H1 (cell line): ENCODE measurements at places on chromosomes 3 and 15. TPM values are rescaled to one million over a fixed set of nuclear protein-coding genes. Genes with fewer than 3 reads are reported as not detected.
A peak's percentile ranks its signal among the peaks of the same experiment; 100 is the strongest.

DNA sequence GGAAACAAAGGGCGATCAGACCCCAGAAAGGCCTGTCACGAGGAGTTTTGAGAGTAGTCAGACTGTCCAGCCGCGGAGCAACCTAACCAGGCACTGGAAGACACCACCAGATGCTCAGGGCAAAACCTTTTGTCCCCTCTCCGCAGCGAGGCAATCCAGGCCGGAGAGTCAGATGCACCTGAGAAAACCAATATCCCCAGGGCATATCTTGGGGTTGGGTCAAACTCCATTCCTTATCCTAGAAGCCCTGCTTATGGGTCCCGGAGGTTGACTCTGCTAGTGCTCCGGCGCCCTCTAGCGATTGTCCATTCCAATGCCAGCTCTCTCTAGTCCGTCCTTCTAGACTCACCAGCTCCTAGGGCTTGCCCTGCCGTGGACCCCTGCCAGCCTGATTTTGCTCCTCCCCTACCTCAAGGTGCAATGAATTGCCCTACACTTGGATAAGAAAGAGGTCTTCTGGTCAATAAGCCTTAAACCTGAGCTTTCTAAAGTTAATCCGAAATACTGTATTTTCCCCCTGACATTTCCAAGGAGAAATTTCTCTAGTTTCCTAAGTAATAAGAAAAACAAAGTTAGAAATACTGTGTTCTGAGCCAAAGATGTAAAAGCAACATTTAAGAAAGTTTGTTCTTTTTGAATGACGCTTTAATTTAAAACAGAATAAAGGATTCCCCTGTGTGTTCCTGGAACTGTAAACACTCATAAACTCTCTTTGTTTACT lies 5.5 kb downstream of the CPNE4 start:
- peaks cover 7% of the 10 kb centered on the region for H3K27me3 ChIP-seq
- H3K4me3 ChIP-seq = no peak overlapping the region
- peaks cover 2% of the 10 kb centered on the region for H3K4me1 ChIP-seq
- peak; percentile 91 for DNase-seq
- H3K27ac ChIP-seq = no peak overlapping the region
- no peaks in the 10 kb centered on the region for H3K36me3 ChIP-seq

NEK10 gene
- total RNA-seq = 0.50 and 0.84 TPM in 2 replicates

TMC3 gene
- total RNA-seq = not detected in 2 replicates

DNA sequence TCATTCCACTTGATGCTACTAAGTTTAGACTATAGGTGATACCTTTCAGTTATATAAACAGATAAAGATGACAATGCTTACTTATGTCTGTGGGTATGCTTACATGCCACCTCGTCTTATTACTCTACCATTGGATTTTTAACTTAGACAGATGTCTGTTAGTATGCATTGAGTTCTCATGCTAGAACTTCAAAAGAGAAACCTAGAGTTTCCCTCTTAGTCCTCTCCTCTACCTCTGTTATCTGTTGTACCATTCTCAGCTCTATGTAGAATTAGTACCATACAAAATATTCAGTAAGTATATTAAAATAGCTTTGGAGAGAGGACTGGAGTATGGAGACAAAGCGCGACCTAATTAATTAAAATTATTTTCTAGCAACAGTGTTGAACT lies 111.3 kb downstream of the BBX start:
- peaks cover 10% of the 10 kb centered on the region for H3K4me1 ChIP-seq
- no peaks in the 10 kb centered on the region for H3K36me3 ChIP-seq
- no peak for DNase-seq

DNA sequence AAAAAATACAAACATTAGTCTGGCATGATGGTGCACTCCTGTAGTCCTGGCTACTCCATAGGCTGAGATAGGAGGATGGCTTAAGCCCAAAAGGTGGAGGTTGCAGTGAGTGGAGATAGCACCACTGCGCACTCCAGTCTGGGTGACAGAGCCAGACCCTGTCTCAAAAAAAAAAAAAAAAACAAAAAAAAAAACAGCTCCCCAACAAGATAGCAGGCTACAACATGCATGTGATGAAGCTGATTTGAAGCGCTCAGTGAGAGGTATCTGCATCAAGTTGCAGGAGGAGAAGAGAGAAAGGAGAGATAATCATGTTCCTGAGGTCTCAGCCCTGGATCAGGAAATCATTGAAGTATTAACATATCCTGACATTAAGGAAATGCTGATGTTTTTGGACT lies 608 bp upstream of the PPCDC start:
- no peaks in the 10 kb centered on the region; the same call in 1 of the 2 replicates for H3K4me1 ChIP-seq
- peaks cover 10% of the 10 kb centered on the region for H3K36me3 ChIP-seq
- DNase-seq = no peak
- H3K27ac ChIP-seq = no peak overlapping the region

- H3K4me1 ChIP-seq = no peaks in the 10 kb centered on the region
- peaks cover 27% of the 10 kb centered on the region for H3K36me3 ChIP-seq
- H3K27me3 ChIP-seq = no peaks in the 10 kb centered on the region
- no peak overlapping the region for H3K4me3 ChIP-seq
These were observed 49.2 kb downstream of the HDGFL3 start for GRCh38 chr15:83158393-83158792.

- no peak overlapping the region for H3K27ac ChIP-seq
- DNase-seq = no peak
- no peak overlapping the region for H3K4me3 ChIP-seq
- peaks cover 22% of the 10 kb centered on the region for H3K4me1 ChIP-seq
These were observed 28.8 kb upstream of the KLF13 start for GRCh38 chr15:31297575-31298456.

MAP1A gene
- total RNA-seq = 2.4 and 3.4 TPM in 2 replicates

SLC28A1 gene
- not detected in 2 replicates for total RNA-seq

ALDH1L1 gene
- 1.6 TPM in 2 replicates for total RNA-seq

- H3K36me3 ChIP-seq = no peaks in the 10 kb centered on the region
- H3K4me3 ChIP-seq = no peak overlapping the region
- no peaks in the 10 kb centered on the region for H3K4me1 ChIP-seq
- no peak for DNase-seq
- no peak overlapping the region for H3K27ac ChIP-seq
- no peaks in the 10 kb centered on the region for H3K27me3 ChIP-seq
These were observed 41.5 kb downstream of the TMEM41A start for GRCh38 chr3:185457376-185457775.

DNA sequence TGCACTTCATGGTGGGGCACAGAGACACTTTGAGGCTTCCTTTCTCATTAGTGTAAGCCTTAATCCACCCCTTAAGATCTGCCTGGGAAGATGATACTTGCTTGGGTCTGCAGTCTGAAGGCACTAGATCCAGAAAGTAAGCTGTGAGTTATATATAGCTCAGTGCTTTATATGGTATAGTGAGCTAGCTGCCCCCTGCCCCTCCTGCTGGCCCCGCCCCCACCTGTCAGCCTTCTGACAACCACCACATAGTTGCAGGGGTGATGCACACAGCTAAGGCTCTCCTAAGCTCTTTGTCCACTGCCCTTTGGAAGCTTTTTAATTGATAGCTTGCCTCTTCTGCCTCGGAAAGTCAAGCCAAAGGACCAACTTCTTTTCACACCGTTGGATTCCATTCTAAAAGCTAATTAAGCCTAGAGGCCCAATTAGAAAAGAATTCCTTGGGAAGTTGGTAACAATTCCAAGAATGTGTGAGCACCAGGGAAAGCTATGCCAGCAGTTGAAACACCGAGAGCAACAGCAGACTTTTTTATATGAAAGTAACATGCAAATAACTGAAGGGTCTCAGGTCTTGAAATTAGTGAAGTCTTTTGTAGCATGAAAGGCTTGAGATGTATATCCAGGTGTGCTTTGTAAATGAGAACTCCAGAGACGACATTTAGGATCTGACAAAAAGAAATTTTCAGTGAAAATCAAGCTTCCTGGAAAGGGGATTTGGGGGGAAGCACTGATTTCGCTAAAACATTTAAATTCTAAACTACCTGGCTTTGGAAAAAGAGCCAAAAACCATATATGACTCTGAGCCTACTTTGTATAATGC lies 2.3 kb downstream of the TPM1 start:
- DNase-seq = no peak
- peak overlapping the region; percentile 20; the same call in 1 of the 2 replicates for H3K27ac ChIP-seq
- H3K36me3 ChIP-seq = peaks cover 8% of the 10 kb centered on the region
- no peaks in the 10 kb centered on the region; the same call in 1 of the 2 replicates for H3K27me3 ChIP-seq
- H3K4me1 ChIP-seq = peaks cover 15% of the 10 kb centered on the region

RBSN gene
- total RNA-seq = 18.9 and 20.0 TPM in 2 replicates

DNA sequence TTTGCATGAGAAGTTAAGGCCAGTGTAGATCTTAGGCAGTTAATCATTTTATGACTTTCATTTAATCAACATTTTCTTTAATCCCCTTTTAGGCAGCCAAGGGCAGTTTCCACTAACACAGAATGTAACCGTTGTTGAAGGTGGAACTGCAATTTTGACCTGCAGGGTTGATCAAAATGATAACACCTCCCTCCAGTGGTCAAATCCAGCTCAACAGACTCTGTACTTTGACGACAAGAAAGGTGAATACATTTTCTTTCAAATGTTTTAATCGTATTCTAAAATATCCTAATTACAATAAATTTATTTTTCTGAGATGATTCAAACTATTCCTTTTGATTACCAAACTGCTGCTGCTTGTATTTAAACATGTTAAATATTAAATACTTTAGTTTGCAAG lies 843.2 kb downstream of the CADM2 start:
- no peaks in the 10 kb centered on the region for H3K36me3 ChIP-seq
- no peaks in the 10 kb centered on the region for H3K4me1 ChIP-seq
- DNase-seq = no peak
- H3K4me3 ChIP-seq = no peak overlapping the region

GRCh38 chr3:59764171-59764570 lies 714.3 kb upstream of the CFAP20DC start:
- H3K4me1 ChIP-seq = no peaks in the 10 kb centered on the region
- no peak for DNase-seq
- no peak overlapping the region for H3K27ac ChIP-seq
- no peak overlapping the region for H3K4me3 ChIP-seq

DNA sequence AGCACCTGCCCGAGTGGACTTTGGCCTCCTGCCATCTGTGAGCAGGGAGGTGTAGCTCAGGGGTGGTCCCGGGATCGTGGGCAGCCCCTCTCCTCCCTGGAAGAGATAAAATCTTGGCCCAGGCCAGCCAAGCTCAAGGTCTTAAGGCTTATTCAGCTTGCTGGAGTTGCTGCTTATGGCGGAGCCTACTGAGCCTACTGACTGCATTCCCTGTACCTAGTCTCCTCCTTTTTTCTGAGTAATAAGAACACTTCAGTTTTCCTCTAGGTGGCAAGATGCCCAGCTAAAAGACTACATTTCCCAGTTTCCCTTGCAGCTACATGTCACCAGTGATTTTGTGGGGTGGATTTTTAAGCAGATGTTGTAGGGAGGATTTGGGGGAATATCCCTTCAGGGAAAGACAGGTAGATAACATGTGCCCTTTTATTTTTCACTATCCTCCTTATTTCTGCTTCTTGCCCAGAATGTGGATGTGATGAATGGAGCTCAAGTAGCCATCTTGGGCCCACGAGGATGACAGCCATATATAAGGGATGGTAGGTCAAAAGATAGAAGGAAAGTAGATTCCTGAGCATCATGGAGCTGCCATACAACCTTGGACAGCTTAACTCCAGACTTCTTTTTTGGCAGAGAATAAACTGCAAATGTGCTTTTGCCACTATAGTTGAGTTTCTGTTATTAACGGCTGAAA lies 41.4 kb upstream of the INSYN1 start:
- no peaks in the 10 kb centered on the region for H3K4me1 ChIP-seq
- no peak overlapping the region for H3K4me3 ChIP-seq
- DNase-seq = no peak
- no peaks in the 10 kb centered on the region for H3K36me3 ChIP-seq
- H3K27ac ChIP-seq = no peak overlapping the region
- no peaks in the 10 kb centered on the region; the same call in 1 of the 2 replicates for H3K27me3 ChIP-seq

SMARCC1 gene
- 312 and 335 TPM in 2 replicates for total RNA-seq

GRCh38 chr3:32147933-32148332 lies 41.5 kb downstream of the GPD1L start:
- DNase-seq = no peak
- no peak overlapping the region for H3K4me3 ChIP-seq
- peaks cover 6% of the 10 kb centered on the region for H3K4me1 ChIP-seq
- no peaks in the 10 kb centered on the region for H3K27me3 ChIP-seq
- H3K36me3 ChIP-seq = no peaks in the 10 kb centered on the region
- no peak overlapping the region for H3K27ac ChIP-seq

- H3K4me1 ChIP-seq = no peaks in the 10 kb centered on the region; the same call in 1 of the 2 replicates
- no peak for DNase-seq
- no peak overlapping the region for H3K27ac ChIP-seq
- no peaks in the 10 kb centered on the region for H3K27me3 ChIP-seq
- no peak overlapping the region for H3K4me3 ChIP-seq
These were observed 36.9 kb upstream of the C15orf39 start for GRCh38 chr15:75164625-75165350.

DNA sequence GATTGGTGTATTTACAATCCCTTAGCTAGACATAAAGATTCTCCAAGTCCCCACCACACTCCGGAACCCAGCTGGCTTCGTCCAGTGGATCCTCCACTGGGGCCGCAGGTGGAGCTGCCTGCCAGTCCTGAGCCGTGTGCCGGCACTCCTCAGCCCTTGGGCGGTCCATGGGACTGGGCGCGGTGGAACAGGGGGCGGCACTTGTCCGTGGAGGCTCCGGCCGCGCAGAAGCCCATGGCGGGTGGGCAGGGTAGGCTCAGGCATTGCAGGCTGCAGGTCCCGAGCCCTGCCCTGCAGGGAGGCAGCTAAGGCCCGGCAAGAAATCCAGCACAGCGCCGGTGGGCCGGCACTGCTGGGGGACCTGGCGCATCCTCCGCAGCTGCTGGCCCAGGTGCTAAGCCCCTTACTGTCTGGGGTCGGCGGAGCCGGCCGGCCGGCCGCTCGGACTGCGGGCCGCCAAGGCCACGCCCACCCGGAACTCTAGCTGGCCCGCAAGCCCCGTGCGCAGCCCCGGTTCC lies 3.5 kb upstream of the RNU5B-1 start:
- H3K4me1 ChIP-seq = peaks cover 3% of the 10 kb centered on the region; the same call in 1 of the 2 replicates
- H3K27ac ChIP-seq = no peak overlapping the region
- no peaks in the 10 kb centered on the region for H3K36me3 ChIP-seq
- peak; percentile 70 for DNase-seq
- H3K4me3 ChIP-seq = peak overlapping the region; percentile 19

- H3K4me1 ChIP-seq = no peaks in the 10 kb centered on the region; the same call in 1 of the 2 replicates
- H3K27me3 ChIP-seq = no peaks in the 10 kb centered on the region
- DNase-seq = no peak
- no peaks in the 10 kb centered on the region for H3K36me3 ChIP-seq
- no peak overlapping the region for H3K4me3 ChIP-seq
- H3K27ac ChIP-seq = no peak overlapping the region
These were observed 302.2 kb upstream of the TPM1 start for GRCh38 chr15:62740141-62741004.
